ENCODE measurements at places on chromosomes 7 and 10.

GRCh38 chr10:70690589-70690988, 18.3 kb downstream of the ADAMTS14 start:
- DNase-seq, result no peak

- DNase-seq, result no peak
Observed at GRCh38 chr10:113151190-113151666, 201.2 kb downstream of the TCF7L2 start.

DNA sequence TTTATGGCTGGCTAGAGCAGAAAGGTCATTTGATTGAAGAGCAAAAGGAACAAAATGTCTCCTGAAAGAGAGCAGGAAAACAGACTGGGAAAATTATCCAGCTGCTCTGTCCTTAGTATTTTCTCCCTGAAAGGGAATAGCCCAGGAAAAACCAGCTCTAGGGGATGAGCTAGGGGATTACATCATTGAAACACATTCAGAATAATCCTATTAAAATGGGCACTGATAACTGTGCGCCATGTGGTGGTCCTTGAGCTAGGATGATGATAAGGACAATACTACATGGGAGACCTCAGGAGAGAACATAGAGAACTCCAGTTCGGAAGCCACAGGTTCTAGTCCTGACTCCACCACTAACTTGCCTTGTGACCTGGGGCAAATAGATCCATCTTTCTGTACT, 873.8 kb downstream of the TYW1 start:
- DNase-seq, result no peak

GRCh38 chr10:127024685-127025435, 119.6 kb downstream of the DOCK1 start:
- no peak for DNase-seq

DNA sequence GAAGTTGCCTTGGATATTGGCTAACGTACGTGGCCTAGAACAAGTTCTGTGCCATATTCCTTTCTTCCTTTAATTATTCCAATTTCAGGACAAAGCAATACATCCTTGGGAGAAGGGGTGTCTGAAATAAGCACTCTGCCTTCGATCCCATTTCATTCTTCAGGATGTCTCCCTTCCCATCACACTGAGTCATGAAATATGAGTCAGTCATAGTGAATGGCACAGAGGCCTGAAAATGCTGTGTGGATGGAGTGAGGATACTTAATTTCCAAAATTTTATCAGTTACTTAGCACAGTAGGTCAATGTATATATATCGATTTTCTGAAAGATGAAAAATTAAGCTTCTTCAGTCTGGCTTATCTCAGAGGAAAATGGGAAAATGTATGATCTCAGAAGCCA, 19.5 kb downstream of the EVX1 start:
- no peak for DNase-seq

- DNase-seq, result no peak
Observed at GRCh38 chr7:49660976-49661375, 112.5 kb upstream of the VWC2 start.

GRCh38 chr7:70577078-70577477, 554.9 kb upstream of the GALNT17 start:
- no peak for DNase-seq

- DNase-seq, result no peak
Observed at GRCh38 chr10:60853107-60853506, 74.8 kb downstream of the CDK1 start.
